ENCODE measurements at places on chromosomes 4 and X.
A peak's percentile ranks its signal among the peaks of the same experiment; 100 is the strongest.

DNA sequence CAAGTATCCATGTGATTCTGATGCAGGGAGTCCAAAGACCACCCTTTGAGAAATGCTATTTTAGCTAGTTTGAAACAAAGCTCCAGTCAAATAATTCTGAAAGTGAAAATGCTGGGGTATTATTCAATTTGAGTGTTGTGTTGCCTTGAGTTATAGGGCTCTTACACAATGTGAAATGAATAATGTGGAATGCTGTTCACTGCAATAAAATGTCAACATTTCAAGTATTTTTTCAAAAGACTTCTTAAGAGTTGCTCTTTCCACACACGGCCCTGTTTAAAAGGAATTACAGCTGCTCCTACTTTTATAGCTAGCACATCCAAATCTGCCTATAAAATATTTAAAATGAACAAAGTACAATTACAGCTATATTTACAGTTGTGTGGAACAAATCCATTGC is 27.5 kb upstream of the PLS3 start:
- no peak for DNase-seq

GRCh38 chr4:55781812-55782211 is 37.8 kb upstream of the EXOC1L start:
- no peak for DNase-seq

DNA sequence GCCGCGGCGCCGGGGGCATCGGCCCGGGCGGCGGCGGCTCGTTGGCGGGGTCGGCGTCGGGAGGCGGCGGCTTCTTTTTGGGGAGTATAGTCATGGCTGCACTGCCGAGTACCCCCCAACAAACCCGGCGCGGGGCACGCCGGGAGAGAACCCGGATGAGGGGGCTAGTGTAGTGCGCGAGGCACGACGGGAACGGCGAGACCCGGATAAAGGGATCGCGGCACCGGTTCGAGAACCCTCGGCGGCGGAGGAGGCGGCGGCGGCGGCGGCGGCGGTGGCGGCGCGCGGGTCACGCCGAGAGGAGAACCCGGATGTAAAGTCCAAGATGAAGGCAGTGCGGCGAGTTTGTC is at the start of gene OTUD5:
TSS of gene OTUD5 (minus strand) at position 131 of the 350 bp plus-strand sequence. CDS start at position 94, 37 bp downstream.
- DNase-seq: no peak

DNA sequence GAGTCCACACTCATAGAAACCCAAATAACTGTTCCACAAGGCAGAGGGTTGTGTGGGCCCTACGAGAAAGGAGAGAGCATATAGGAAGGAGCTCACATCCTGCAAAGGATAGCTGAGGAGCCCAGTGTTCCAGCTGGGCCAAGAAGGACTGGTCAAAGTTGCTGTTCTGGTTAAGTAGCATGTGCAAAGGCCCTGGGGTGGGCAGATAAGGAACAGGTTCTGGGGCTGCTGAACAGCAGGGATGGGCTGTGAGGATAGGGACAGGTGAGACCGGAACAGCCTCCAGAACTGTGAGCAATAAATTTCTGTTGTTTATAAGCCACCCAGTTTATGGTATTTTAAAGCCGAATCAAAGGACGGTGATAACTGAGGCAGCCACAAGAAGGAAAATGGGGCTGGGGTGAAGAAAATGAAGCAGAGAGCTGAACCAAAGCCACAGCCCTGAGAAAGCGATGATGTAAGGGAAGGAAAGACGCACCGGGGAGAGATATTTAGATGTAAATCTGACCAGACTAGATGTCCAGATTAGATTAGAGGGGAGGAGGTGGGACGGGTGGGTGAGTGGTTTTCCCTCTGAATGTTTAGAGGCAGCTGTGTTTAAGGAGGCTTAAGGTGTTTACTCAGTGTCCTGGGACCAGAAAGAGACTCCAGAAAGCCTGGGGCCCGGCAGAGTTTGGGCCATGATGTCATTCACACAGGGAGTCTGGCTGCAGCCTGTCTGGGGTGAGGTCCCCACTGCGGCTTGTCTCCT is 180.8 kb upstream of the BCOR start:
- DNase-seq: no peak

GRCh38 chr4:127643791-127644190 is 11.0 kb downstream of the INTU start:
- no peak for DNase-seq

- peak; percentile 53 for DNase-seq
Observed at GRCh38 chr4:4426511-4427120, 39.7 kb downstream of the NSG1 start.

GRCh38 chrX:36804066-36804465 is 204.1 kb upstream of the FAM47C start:
- DNase-seq: no peak

DNA sequence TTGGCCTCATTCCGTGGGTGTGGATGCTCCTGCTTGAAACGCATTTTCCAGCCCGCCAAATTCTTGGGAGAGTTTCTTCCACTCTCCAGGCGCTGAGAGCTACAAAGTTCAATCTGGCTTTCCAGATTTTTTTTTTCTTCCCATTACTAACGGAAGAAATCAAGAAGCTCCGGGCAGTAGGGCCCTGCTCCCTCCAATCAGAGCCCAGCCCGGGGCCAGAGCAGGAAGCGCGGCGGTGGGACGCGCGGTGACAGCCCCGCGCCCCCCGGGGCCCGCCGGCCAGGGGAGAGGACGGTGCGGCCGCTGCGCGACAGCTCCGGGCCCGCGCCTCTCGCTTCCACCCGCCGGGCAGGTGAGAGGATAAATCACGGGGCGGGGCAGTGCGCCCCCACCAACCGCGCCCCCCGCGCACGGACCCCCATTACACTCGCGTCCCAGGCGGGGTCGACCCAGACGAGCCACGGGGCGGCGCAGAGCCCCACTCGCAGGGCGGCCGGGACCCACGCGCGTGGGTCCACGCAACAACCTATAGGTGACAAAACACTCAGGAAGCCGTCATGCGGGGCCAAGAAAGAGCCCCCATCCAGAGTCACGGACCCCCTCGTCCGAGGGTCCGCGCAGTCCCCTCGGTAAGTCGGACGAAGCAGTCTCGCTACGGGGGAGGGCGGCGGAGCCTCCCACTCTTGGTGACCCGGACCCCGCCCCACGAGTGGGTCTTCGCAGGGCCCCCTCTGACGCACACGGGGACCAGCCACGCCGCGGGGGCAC is 868 bp downstream of the AFAP1 start:
- no peak for DNase-seq

- no peak for DNase-seq
Observed at GRCh38 chr4:138672393-138672976, 343.1 kb upstream of the NOCT start.

- DNase-seq: no peak
Observed at GRCh38 chr4:93771640-93772411, 56.7 kb upstream of the ATOH1 start.

DNA sequence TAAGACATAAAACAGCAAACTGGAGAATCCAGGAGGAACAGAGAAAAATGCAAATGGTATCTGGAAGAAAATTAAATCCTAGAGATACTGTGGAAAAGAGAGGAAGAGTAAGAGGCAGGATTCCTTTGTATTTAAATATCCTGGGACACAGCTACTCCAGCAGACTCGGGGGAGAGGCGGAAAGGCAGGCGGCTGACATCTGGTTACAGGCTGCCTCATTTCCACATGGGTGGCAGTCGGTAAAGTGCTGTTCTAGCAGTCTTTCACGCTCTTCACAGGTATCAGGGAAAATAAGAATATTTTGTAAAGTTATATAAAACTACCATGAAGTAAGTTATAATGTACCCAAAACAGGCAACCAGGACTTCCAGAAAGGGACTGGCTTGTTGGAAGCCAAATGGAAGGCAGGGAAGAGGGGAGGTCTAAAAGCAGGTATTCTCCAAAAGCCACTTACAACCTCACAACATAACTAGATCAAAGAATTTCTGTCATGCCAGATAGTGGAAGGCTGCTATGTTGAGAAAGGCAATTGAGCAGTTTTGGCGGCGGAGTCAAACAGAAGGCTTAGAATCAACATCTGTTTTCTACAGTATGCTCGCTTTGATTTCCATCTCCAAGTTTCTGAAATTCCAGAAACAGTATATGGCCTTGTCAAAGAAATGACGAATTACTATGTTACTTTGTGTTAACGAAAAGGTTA is 1.3 kb upstream of the TIGD2 start:
- DNase-seq: no peak

DNA sequence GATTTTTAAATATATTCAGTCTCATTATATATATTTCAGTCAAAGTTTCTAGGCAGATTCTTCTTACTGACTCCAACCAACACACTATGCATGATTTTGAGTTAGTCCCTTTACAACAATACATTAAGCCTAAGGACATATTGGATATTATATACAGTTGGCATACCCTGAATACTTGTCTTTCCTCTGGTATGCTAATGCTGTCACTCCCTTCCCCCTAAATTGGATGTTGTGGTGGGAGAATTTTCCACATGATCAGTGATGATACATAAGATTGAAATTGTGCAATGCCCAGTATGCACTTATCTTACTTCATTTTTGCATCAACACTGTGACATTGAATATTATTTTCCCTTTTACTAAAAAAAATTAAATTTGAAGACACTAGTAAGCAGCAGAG is 935.2 kb downstream of the PCDH7 start:
- DNase-seq: no peak

- DNase-seq: no peak
Observed at GRCh38 chrX:129719931-129720530, 18.7 kb upstream of the XPNPEP2 start.

DNA sequence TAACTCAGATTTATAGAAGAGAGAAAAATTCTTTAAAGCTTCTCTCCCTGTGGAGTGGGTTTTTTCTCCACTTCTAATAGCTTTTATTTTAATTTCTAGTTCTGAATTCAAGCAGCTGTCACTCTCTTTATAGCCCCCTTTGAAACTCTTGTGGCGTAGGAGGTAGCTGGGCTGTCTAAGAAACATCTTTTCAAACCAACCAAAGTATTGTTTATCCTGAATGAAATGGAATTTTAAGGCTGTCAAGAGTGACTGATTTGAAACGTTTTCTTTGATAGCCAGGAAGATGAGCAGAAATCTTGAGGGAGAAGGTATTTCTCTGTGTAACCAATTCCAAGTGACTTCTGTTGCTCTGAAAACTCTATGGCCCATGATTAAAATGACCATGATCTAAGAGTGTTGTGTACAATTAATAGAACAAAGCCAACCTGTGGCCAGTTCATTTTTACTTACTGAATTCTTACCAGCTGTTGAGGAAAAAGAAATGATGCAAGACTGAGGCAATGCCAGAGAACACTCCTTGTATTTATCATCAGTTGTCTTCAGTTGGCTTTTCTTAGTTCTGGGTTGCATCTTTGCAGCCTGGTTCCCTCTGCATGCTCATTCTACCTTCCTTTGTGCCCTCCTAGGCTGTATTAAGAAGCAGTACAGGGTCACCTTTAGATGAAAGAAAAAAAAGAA is 298.4 kb downstream of the ARHGAP10 start:
- DNase-seq: no peak

DNA sequence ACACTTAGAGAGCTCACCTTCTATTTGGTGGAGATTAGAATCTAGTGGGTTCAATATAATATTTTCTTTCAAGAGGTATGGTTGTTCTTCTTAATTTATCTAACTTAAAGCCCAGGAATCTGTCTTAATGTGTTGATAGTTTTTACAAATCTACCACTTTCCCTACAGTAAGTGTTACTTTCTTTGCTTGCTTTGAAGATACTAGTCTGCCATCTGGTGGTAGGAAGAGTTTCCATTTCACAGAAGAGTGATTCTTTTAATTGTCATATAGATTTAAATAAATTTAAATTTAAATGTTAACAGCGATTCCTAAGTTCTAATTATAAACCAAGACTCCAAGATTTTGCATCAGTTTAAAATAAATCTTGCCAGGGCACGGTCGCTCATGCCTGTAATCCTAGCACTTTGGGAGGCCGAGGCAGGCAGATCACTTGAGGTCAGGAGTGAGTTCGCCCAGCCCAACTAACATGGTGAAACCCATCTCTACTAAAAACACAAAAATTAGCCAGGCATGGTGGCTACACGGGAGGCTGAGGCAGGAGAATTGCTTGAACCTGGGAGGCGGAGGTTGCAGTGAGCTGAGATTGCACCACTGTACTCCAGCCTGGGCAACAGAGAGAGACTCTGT is 43.5 kb downstream of the NUDT9 start:
- DNase-seq: no peak

- no peak for DNase-seq
Observed at GRCh38 chrX:68249903-68250302, 183.4 kb downstream of the OPHN1 start.

- no peak for DNase-seq
Observed at GRCh38 chr4:183721207-183722081, 62.4 kb downstream of the TRAPPC11 start.

DNA sequence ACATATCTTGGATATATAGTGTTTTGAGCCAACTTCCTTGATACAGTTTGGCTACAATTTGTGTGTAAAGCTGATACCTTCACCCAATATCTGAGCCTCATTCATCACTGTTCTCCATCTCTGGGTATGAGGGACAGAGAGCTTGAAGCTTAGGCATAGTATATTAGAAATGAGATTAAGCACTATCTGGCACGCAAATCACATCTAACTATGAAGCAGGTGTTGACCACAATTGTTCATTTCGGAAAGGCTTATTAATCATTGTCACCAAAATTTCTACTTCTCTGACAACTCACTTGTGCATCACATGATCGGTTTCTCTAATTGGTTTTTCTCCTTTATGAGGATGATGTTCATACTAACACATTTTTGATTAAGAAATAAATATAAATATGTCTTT is 2.1 kb upstream of the POF1B start:
- DNase-seq: no peak

- no peak for DNase-seq
Observed at GRCh38 chrX:1138476-1139184, 73.8 kb downstream of the CRLF2 start.

DNA sequence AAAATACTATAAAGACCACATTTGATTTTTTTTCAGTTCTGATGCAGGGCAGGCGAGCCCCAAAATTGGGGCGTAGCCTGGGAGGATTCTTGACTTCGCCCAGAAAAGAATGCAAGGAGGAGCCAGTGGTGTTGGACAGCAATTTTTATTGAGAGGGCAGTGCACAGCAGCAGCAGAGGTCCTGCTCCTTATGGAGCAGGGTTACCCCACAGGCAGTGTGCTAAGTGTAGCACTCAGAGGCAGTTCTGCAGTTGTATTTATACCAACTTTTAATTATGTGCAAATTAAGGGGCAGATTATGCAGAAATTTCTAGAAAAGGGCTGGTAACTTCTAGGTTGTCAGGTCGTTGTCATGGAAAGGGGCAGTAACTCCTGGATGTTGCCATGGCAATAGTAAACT is 69.9 kb downstream of the GASK1B start:
- DNase-seq: no peak

GRCh38 chr4:1403591-1404572 is 2.4 kb downstream of the NKX1-1 start:
- DNase-seq: peak; percentile 78

DNA sequence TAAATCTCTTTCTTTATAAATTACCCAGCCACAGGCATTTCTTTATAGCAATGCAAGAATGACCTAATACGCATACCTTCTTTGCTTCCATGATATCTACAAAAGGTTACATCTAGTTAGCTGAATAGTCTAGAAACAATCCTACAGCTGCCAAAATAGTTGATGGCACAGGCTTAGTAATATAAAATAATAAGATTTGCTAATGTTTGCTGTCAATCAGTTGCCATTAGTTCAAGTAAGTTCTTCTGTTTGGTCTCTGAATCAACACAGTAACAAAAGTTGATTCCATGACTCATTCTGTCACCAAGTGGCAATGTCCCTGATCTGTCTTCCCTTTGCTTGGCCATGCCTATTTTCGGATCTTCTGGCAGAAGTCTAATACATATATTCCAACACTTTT is 470.2 kb downstream of the SPRY1 start:
- no peak for DNase-seq

Data from lower leg skin (tissue), 4 donors.